ENCODE measurements at places on chromosomes 6 and 20. TPM values are rescaled to one million over a fixed set of nuclear protein-coding genes. Genes with fewer than 3 reads are reported as not detected.
A peak's percentile ranks its signal among the peaks of the same experiment; 100 is the strongest.

DNA sequence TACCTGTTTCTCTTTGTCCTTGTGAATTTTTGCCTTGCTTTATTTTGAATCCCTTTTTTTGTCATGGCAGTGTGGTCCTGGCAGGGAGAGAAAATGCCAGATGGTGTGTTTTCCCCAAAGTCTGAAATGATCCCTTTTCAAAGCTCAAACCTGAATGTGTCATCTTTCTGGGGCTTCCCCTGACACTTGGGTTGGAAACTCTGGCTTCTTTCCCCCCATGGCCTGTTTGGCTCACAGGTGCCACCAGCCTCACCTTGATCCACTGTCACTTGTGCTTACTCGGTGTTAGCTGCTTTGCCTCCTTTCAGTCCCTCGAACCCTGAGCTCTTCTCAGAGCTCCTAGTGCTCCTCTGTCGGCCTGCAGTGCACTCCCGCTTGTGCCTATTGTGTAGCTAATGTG is 22.3 kb downstream of the MYBL2 start:
- H3K27me3 ChIP-seq: no peaks in the 10 kb centered on the region
- no peak for DNase-seq

DNA sequence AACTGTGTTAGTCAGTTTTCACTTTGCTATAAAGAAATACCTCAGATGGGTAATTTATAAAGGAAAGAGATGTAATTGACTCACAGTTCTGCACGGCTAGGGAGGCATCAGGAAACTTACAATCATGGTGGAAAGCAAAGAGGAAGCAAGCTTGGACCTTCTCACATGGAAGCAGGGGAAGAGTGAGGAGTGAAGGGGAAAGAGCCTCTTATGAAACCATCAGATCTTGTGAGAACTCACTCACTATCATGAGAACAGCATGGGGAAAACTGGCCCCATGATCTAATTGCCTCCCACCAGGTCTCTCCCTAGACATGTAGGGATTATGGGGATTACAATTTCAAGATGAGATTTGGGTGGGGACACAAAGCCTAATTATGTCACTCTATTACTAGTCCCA is 41.3 kb upstream of the PLAGL1 start:
- no peak overlapping the region for H3K27ac ChIP-seq
- no peaks in the 10 kb centered on the region for H3K27me3 ChIP-seq
- no peak overlapping the region for H3K4me3 ChIP-seq
- no peak for DNase-seq

- no peak overlapping the region for H3K27ac ChIP-seq
- H3K4me1 ChIP-seq: no peaks in the 10 kb centered on the region
- H3K4me3 ChIP-seq: no peak overlapping the region
- H3K36me3 ChIP-seq: no peaks in the 10 kb centered on the region
- no peaks in the 10 kb centered on the region for H3K27me3 ChIP-seq
These were observed 20.4 kb downstream of the TAF11 start for GRCh38 chr6:34867484-34867883.

DNA sequence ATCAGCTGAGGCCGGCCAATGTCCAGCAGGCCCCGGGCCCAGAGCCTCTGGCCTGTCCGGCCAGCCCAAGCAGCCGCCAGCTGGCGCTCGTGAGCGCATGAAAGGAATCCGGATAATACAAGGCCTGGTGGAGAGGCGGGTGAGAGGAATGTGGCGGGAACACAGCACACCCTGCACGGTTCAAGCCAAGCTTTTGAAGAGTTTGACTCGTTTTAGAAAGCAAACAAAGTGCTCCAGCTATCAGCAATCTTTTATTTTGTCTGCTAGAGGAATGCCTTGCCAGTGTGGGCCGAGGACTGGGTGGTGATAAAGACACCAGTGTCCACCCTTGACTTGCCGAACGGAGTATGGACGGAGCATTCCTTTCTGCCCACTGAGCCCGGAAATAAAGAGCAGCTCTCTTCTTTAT is 9.3 kb upstream of the NEDD9 start:
- H3K4me3 ChIP-seq: no peak overlapping the region
- DNase-seq: peak; percentile 90
- H3K27me3 ChIP-seq: no peaks in the 10 kb centered on the region
- H3K4me1 ChIP-seq: peaks cover 2% of the 10 kb centered on the region
- H3K36me3 ChIP-seq: no peaks in the 10 kb centered on the region

DNA sequence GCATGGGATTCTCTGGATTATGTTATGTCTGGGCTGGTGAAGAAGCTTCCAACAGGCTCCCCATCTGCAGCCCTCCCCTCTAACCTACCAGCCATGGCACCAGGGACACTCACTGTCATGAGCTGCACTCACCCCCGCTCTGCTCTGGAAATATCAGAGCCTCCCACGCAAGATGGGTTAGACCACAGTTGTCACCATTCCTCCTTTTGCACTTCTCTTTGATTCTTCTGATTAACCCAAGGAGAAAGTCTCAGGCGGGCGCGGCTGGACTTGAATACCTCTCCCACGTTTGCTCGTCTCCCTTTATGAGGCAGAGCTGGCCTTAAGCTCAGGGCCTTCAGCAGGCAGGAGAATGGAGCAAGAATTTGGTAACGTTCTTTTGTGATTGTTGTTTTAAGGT is 128.1 kb downstream of the CEBPB start:
- H3K4me1 ChIP-seq: peaks cover 21% of the 10 kb centered on the region
- no peaks in the 10 kb centered on the region for H3K36me3 ChIP-seq
- DNase-seq: no peak
- no peak overlapping the region for H3K27ac ChIP-seq
- no peaks in the 10 kb centered on the region for H3K27me3 ChIP-seq
- H3K4me3 ChIP-seq: no peak overlapping the region

GRCh38 chr6:39144481-39145173 is 29.6 kb upstream of the SAYSD1 start:
- no peaks in the 10 kb centered on the region for H3K36me3 ChIP-seq
- no peaks in the 10 kb centered on the region for H3K27me3 ChIP-seq
- no peak for DNase-seq
- no peak overlapping the region for H3K27ac ChIP-seq

CST1 gene
- not detected for total RNA-seq

SLC22A2 gene
- not detected for total RNA-seq

MYBL2 gene
- total RNA-seq: 28.8 TPM

All from neural progenitor cell (in vitro differentiated cells).